ENCODE measurements at places on chromosomes 16 and 17.

DNA sequence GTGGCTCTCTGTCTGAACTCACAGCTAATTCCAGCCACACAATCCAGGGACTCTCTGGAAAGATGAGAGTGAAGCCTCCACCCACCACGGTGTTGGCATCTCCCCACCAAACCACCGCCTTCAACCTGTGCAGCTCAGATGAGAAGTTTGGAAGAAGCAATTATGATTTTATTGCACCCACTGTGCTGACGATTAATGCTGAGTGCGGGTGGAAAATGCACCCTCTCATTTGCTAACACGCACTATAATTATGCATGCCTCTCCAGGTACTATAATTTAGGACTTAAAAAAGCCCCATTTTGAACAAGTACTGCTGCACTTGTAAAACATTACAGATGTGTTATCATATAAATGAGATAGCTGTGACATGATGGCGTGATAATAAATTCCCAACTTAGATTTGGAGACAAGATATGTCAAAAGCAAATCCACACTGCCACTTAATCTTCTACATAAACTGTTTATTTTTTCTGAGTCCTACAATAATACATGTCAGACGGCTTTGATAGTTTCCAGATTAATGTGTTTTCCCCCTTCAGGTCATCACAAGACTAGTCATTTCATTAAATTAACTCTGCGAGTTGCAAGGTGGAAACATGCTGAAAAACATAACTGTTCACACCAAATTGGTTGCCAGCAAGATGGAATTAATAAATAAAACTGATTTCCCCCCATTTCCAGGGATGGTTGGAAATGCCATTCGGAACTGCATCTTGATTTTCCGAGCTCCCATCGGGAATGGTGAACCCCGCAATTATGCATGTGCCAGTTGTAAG is 466.5 kb upstream of the MAF start:
- no peak for DNase-seq

DNA sequence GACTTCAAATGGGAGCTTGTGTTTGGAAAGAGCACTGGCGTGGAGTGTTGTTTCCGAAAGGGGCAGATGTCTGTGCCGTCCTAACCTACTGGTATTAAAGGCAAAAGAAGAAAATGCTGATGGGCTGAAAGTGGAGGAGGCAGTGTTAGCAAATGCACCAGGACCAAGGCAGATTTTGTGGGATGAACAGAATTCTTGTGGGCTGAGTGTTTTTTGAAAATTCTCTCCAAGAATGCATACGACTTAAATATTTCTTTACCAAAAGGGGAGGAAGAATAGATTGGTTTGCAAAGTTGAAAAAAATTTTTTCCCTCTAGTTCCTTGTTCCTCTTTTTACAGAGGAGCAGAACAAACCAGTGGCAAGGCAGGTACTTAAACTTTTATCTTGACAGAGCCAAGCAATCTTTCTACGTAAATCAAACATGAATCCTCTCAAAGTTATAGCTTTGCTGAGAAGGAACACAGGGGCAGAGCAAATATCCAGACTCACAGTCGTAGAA is 16.8 kb downstream of the MARCHF10 start:
- DNase-seq, result peak; percentile 28

- DNase-seq, result no peak
Observed at GRCh38 chr17:18240449-18240848, 15.0 kb downstream of the LLGL1 start.

- DNase-seq, result no peak
Observed at GRCh38 chr17:30234964-30235363, 533 bp downstream of the SLC6A4 start.

- no peak for DNase-seq
Observed at GRCh38 chr17:2065949-2066400, 11.1 kb downstream of the HIC1 start.

- DNase-seq, result no peak
Observed at GRCh38 chr17:27461192-27461859, 5.1 kb downstream of the KSR1 start.

DNA sequence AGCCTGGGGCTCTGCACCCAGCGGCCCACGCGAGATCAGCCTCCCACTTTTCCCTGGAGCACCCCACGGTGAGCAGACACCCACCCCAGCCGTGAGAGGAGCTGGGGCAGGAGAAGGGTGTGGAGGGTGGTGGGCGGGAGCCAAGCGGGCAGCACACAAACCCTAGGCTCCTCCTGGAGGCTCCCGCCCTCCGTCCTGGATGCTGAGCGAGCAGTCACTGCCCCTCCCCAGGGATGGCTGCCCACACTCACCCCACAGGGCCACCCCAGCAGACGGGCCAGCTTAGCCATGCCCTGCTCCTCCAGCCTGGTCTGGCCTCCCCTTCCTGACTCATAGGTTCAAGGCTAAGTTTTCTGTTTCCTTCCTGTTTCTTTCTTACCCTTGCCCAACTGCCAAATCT is 15.7 kb upstream of the ABCC3 start:
- DNase-seq, result no peak

- DNase-seq, result no peak
Observed at GRCh38 chr16:62709794-62710193, 673.6 kb upstream of the CDH8 start.

DNA sequence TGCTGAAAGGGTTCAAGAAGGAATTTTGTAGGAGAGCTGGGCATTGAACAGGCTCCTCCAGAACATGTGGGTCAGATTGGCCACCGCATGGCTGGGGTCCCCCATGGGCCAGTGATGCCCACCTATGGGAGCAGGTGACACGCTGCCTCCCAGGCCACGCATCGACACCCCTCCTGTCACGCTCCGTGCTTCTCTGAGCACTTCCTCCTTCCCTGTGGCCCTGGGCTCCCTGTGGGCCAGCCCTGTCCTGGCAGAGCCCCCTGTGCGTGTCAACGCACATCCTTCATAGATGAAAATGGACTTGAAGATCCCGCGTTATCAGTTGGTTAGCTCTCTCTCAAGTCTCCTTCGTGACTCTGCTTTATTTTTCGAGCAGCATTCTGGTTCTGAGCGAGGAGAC is 160.3 kb downstream of the RPTOR start:
- DNase-seq, result no peak

All from mammary epithelial cell (primary cell).